ENCODE measurements at places on chromosomes 2 and 18.
A peak's percentile ranks its signal among the peaks of the same experiment; 100 is the strongest.

GRCh38 chr2:224520064-224520463 is 65.1 kb downstream of the CUL3 start:
- H3K4me1 ChIP-seq = peaks cover 58% of the 10 kb centered on the region
- H3K4me3 ChIP-seq = no peak overlapping the region
- no peaks in the 10 kb centered on the region for H3K36me3 ChIP-seq

GRCh38 chr2:102110171-102110570 is 32.4 kb upstream of the IL1R1 start:
- H3K4me1 ChIP-seq = peaks cover 40% of the 10 kb centered on the region
- DNase-seq = no peak
- H3K27me3 ChIP-seq = no peaks in the 10 kb centered on the region
- H3K27ac ChIP-seq = peak overlapping the region; percentile 72
- H3K36me3 ChIP-seq = no peaks in the 10 kb centered on the region

DNA sequence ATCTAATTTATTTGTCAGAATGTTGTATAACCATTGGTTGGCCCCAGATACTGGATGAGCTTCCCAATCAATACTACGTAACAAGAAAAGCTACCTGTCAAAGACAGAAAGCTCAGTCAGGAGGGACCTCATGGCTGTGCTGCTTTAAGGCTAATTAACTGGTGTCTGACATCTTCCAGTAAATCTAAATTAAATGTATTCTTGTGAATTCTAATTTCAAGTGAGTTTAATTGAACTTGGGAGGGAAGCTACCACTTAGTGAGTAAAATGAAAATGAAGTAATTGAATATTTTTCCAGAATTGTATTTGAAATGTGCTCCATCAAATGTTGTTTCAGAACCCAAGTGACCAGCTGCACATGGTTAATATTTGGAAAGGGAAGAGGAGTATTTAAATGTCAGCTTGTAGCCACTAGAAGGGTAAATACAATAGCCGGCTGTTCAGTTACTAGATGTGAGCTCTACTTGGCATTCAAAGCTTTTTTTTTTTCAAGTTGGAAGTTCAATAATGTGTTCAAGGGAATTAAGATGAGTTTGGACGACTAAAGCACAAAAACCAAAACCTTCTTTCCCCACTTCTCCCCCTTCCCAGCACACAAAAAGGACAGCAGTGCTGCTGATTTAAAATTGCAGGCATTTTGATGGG is 62.0 kb downstream of the GPR39 start:
- no peak for DNase-seq
- no peak overlapping the region for H3K4me3 ChIP-seq
- H3K36me3 ChIP-seq = no peaks in the 10 kb centered on the region
- no peaks in the 10 kb centered on the region for H3K4me1 ChIP-seq
- no peaks in the 10 kb centered on the region for H3K27me3 ChIP-seq

DNA sequence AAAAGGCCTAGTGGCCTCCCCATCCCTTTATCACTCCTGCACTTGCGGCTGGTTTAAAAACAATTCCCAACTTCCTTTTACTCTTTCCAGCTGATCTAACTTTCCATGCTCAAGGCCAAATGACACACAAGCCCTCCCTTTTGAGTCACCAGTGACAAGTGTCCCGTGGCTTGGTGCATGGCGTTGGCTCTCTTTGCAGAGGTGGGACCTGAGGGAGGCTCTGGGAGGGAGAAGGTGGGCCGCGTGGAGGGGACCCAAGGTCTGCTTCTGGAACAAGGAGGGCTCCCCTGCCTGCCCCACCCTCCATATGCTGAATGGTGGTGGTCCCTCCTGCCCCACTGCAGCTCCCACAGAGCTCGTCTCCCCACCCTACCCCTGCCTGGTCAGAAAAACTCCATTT is 30.8 kb upstream of the HPCAL1 start:
- H3K36me3 ChIP-seq = no peaks in the 10 kb centered on the region
- peak; percentile 8 for DNase-seq
- no peaks in the 10 kb centered on the region for H3K27me3 ChIP-seq
- H3K4me1 ChIP-seq = peaks cover 8% of the 10 kb centered on the region
- H3K4me3 ChIP-seq = no peak overlapping the region

GRCh38 chr2:104673225-104673624 is 180.7 kb upstream of the POU3F3 start:
- DNase-seq = no peak
- H3K4me3 ChIP-seq = no peak overlapping the region
- H3K27ac ChIP-seq = no peak overlapping the region
- H3K27me3 ChIP-seq = no peaks in the 10 kb centered on the region
- no peaks in the 10 kb centered on the region for H3K36me3 ChIP-seq

DNA sequence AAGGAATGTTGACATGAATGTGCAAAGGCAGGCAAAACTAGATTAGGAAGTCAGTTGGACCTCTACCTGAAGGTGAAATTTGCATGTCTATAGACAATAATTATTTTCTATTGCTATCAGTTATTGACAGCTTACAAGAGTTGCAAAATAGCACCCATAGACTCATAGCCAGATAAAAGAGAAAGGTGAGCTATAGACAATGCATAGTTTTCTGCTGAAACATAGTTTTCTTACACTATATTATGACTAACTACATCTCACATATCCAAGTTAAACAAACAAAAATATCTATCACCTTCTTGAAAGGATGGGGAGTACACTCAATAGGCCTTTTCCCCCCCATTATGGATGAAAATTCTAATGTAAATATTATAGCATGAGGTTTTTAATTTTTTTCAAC is 305.0 kb downstream of the PTH2R start:
- no peaks in the 10 kb centered on the region for H3K27me3 ChIP-seq
- no peaks in the 10 kb centered on the region for H3K36me3 ChIP-seq
- no peak overlapping the region for H3K4me3 ChIP-seq
- no peaks in the 10 kb centered on the region for H3K4me1 ChIP-seq
- H3K27ac ChIP-seq = no peak overlapping the region
- no peak for DNase-seq

DNA sequence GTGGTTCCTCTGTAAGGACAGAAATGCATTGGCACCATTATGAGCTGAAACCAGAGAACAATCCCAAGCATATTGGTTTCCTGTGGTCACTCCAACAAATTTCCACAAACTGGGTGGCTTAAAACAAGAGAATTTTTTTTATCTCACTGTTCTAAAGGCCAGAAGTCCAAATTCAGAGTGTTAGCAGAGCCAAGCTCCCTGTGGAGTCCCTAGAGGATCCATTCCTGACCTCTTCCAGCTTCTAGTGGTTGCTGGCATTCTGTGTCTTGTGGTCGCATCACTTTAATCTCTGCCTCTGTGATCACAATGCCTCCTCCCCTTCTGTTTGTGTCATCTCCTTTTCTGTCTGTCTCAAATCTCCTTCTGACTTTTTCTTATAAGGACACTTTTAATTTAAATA is 380.3 kb downstream of the NYAP2 start:
- no peak overlapping the region for H3K27ac ChIP-seq
- H3K4me1 ChIP-seq = no peaks in the 10 kb centered on the region
- H3K4me3 ChIP-seq = no peak overlapping the region
- H3K36me3 ChIP-seq = no peaks in the 10 kb centered on the region

GRCh38 chr2:75428060-75428459 is 132.7 kb downstream of the EVA1A start:
- H3K36me3 ChIP-seq = no peaks in the 10 kb centered on the region
- no peaks in the 10 kb centered on the region for H3K27me3 ChIP-seq
- DNase-seq = no peak
- H3K4me1 ChIP-seq = peaks cover 13% of the 10 kb centered on the region

DNA sequence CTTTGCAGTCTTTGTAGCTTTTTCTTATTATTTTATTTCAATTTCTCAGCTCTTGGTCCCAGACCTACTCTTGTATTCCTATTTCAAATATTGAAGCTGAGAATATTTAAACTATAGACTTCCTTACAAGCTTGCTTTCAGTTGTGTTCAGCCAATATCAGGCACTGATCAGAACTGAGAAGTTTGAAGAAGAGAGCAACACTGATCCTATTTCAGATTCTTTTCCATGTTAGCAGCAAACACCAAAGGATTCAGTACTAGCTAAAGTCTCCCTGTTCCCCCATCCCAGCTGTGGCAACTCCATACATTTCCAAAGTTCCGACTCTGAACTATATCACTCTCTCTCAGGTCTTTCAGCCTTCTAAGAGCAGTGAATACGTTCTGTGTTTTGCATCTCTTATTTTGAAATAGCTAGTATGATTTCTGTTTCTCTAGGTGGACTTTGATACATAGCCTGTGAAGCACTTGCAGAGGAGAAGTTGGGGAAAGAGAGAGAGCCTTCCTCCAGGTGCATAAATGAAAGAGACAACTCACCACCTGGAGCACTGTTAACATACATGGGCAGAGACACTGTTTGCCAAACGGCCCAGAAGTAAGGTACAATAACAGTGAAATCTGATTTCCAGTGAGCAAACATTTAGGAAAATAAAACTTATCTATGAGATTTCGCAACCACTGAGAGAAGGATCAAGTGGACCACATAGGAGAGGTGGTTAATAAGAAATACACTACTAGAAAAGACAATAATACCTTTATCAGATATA is 135.0 kb upstream of the ZNF804A start:
- no peaks in the 10 kb centered on the region for H3K4me1 ChIP-seq
- no peak overlapping the region for H3K4me3 ChIP-seq
- H3K27me3 ChIP-seq = no peaks in the 10 kb centered on the region
- DNase-seq = no peak

- no peaks in the 10 kb centered on the region for H3K4me1 ChIP-seq
- no peaks in the 10 kb centered on the region for H3K36me3 ChIP-seq
- no peak overlapping the region for H3K27ac ChIP-seq
- H3K4me3 ChIP-seq = no peak overlapping the region
Measured at GRCh38 chr2:135916207-135916606, 40.0 kb upstream of the MCM6 start.

DNA sequence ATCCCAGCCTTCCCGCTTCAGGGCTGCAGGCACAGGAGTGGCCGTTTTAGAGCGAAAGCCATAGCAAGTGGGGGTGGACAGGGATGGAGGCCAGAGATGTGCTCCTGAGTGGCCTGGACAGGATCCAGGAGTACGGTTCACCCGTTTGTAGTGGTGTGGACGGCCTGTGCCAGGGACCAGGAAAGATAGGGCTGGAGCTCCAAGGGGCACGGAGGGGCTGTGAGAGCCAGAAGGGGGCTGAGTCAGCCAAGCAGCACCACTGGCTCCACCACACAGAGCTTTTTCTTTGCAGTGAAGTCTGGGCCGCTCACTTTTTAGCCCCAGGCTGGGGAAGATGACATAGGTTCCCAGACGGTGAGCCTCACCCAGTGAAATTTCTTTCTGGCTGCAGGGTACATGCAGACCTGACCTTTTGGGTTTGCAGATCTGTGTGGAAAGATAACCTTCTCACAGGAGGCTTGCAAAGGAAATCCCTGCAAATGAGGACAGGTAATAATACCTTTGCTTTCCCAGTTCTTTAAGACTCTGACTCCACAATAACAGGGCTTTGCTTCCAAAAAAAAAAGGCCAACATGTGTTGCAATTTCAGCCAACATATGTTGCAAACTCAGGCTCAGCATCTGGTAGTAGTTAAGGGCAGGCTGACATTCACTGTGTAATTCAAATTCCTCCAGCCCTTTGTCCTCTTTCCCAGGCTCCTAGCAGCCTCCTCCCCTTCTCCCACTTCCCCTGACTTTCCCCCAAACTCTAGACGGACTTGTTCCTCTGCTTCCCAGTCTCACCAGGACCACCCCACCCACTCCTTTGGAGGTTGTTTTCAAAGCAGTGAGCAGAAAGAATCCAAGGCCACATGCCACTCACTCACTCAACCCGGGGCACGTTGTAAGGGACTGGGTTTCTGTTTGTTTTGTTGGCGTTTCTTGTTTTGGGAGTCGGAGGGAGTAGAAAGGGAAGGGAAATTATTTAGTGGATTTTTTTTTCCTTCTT is 20.3 kb upstream of the LAPTM4A start:
- peak; percentile 37 for DNase-seq
- H3K36me3 ChIP-seq = no peaks in the 10 kb centered on the region
- no peaks in the 10 kb centered on the region for H3K27me3 ChIP-seq
- peak overlapping the region; percentile 76 for H3K27ac ChIP-seq
